Activated T-cell treated with anti-CD3 and anti-CD28 coated beads, Interleukin-2, amount 50 U/mL, for 1 hour (primary cell): ENCODE measurements at places on chromosomes 13 and 19.

GRCh38 chr13:30932481-30933353 lies at the start of gene TEX26:
TEX26 (plus strand) TSS chr13:30932656; CDS start chr13:30932716, 60 bp downstream.
- no peak for DNase-seq

GRCh38 chr19:15644816-15645215 lies 4.1 kb downstream of the CYP4F3 start:
- DNase-seq = no peak

DNA sequence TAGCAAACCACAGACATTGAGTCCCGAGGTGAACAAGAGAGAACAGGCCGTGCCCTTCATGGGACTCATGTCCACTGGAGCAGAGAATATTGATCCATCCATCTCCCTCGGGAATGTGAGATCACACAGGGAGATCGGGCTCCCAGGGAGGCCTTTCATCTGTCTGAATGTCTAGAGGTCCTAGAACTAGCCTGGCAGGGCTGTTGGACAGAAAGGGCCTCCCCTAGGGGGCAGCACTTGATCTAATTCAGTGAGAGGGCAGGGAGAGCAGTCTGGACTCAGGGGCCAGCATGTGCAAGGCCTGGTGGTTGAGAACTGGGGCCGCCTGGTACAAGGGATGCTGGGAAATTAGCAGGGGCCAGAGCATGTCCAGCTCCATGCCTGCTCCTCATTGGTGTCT lies 4.3 kb downstream of the RUVBL2 start:
- no peak for DNase-seq

- DNase-seq = no peak
These were observed 11.4 kb upstream of the MYCBP2 start for GRCh38 chr13:77338329-77338728.

DNA sequence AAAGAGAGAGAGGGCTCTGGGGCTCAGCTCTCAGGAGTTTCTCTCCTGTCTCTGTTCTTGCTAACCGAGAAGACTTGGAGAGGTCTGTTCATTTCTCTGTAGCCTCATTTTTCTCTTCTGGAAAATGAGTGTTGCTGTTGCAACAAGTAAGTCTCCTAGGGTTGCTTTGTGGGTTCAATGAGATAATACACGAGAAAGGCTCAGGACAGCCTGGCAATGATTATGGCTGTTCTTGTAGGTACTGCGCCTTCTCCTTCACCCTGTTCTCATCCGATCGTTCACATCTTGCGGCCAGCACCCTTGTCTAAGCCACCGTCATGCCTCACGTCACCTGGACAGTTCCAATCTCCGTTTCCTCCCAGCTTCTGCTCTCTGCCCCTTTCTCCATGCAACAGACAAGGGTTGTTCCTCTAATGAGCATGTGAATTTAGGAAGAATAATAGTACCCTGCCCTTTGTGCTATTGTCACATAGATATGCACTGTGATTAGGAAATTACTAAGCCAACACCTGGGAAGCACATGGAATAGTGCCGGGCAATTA lies 4.2 kb downstream of the C5AR1 start:
- DNase-seq = no peak

GRCh38 chr19:7799640-7800355 lies 30.2 kb upstream of the EVI5L start:
- peak; percentile 42 for DNase-seq
